ENCODE measurements at places on chromosomes 7 and 10.

DNA sequence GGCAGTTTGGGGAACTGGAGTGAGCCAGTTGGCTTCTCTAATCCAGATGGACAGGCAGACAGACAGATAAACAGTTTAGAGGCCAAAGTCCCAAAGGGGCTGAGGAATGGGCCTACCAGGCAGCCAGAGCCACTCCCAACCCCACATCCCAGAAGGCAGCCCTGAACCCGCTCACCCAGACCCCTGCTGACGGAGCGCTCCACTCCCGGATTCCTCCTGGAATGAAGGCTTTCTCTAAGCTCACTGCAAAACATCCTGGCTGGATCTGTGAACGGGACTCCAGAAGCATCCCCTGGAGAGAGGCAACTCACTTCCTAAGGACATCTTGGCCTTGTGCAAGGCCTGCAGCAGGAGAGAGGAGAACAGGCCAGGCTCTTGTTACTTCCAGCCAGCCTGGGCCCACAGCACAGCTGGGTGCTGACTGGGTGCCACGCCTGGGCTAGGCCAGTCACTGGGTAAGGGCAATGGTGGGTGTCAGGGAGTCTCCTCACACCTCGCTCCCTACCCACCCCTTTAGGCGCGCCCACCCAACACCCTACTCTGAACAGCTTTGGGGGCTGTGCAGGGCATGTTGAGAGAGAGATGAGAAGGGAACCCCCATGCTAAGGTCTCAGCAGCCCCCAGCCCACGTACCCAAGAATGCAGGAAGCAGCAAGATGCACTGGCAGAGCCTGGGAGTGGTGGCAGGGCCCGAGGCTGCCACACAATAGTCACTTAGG, 168.6 kb upstream of the ZMIZ1 start:
- no peak for DNase-seq

DNA sequence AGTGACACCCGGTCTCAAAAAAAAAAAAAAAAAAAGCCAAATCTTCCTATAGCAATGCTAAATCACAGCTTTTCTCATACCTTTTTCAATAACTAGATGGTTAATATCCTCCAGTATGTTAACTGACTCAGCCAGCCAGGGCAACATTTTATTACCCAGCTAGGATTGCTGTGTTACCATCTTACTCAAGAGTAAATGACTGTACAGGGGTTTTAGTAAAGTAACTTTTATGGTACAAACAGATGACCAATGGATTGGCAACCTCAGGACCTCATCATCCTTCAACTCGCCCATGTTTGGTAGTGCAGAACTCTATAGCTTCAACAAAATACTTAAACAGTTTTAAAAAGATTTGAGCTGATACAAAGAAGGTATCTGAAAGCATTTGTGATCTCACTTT, 59.5 kb downstream of the HBP1 start:
- no peak for DNase-seq

DNA sequence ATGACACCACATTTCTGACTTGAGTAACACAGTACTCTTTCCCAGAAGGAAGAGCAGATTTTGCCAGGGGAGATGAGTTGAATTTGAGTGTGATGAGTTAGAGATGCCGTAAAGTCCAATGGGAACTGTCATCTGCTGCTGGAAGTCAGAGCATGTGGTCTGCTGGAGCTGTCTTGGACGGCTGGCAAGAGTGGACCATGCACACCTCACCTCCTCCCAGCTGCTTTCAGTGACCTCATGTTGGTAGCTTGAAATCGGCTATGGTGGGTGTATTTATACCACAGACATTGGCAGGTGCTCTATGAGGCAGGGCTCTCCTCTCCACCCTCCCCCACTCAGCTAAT, 82.3 kb downstream of the COL13A1 start:
- DNase-seq, result no peak

- DNase-seq, result no peak
These were observed 8.5 kb upstream of the CDH23 start for GRCh38 chr10:71388171-71388570.

- DNase-seq, result no peak
These were observed 45.5 kb upstream of the HELLS start for GRCh38 chr10:94500063-94500462.

DNA sequence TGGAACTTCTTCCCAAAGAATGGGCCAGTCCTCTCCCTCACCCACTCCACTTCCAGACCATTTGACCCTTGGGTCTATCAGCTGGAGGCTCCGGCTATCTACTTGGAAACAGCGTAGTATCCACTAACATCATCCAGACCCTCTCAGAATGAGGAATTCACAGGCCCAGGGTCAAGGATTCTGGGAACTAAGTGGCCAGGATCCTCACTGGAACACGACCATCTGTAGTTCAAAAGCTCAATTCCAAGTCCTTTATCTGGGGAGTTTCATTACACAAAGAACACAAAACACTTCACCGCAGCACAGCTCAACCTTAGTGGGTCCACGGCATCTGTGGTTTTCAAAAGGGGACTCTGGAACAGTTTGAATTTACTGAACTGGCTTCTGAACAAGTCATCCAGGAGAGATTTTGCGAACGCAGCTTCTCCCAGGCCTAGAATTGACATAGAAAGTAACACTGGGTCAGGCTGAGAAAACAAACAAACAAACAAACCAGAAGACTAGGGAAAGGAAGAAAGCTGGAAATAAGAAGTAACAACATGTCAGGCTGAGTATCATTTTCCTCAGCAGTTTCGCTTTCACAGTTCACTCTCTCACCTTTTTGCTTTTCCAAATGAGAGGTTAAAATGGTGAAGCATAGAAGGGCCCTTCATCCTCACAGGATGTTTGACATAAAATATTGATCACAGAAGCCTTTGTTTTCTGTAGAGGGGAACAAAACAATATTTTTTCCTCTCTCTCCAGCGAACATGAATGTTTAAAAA, 57.6 kb upstream of the USP6NL start:
- no peak for DNase-seq

GRCh38 chr7:2357165-2357564, 2.5 kb downstream of the EIF3B start:
- DNase-seq, result no peak

GRCh38 chr10:86940677-86941076, 16.7 kb downstream of the MMRN2 start:
- DNase-seq, result no peak

DNA sequence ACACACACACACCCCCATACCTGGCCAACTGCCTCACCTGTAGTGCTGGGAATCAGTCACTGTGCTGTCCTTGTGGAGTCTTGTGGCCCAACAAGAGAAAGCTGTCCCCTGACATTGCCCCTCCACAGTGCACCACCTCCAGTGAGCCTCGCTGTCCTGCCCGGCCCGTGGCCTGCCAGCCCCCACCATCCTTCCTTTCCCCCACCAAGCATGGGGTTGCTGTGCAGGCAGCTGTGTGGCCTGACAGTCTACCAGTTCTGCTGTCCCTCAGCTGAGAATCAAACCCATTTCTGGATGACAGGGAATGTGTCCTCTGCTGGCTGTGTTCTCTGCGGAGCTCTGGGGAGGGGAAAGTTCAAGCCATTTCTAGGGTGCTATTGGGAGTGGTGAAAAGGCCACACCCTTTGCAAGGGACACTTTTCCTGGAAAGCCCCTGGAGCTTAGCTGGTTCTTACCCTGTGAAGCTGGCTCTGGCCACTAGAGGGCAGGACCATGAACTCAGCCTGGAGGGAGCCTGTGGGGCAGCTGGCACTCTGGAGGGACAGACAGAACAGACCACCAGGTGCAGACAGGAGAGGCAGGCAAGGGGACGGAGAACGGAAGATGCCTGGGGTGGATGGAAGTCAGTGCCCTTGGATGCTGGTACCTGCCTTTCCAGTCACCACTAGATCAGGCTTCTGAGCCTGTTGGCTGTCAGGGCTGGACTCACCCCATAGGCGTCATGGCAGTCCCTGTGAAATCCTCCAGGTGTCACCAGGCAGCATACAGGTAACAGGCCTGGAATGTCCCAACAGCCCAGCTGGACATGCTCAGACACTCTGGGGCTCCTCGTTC, 10.5 kb upstream of the MTPAP start:
- peak; percentile 72 for DNase-seq

- no peak for DNase-seq
These were observed 7.8 kb upstream of the BAMBI start for GRCh38 chr10:28669227-28670173.

DNA sequence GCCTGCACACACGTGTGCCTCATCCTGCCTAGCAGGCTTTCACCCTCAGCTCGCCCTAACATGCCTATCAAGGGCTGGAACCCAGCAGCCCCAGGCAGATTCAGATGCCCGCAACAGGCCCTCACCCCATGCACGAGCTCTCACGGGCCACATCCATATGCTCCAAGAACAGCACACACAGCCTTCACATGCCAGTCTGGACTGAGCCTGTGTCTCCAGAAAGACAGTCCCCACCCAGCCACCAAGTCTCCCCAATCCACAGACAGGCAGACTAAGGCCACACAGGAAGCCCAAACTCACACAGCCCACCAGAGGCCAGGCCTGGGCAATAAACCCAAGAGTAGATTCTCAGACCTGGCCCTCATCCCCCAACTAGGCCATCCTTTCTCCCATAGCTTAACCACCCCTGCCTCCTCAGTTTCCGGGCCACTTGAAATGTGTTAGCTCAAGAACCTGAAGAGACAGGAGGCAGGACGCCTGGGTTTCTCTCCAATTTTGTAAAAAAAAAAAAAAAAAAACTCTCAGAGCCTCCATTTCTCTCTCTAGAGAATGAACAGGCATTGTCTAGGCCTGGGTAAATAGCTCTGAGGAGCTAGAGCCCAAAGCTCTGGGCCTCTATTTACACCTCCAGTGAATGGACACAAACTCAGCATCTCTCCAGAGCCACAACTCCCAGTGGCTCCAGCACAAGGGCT, 6.8 kb downstream of the LDB1 start:
- no peak for DNase-seq

DNA sequence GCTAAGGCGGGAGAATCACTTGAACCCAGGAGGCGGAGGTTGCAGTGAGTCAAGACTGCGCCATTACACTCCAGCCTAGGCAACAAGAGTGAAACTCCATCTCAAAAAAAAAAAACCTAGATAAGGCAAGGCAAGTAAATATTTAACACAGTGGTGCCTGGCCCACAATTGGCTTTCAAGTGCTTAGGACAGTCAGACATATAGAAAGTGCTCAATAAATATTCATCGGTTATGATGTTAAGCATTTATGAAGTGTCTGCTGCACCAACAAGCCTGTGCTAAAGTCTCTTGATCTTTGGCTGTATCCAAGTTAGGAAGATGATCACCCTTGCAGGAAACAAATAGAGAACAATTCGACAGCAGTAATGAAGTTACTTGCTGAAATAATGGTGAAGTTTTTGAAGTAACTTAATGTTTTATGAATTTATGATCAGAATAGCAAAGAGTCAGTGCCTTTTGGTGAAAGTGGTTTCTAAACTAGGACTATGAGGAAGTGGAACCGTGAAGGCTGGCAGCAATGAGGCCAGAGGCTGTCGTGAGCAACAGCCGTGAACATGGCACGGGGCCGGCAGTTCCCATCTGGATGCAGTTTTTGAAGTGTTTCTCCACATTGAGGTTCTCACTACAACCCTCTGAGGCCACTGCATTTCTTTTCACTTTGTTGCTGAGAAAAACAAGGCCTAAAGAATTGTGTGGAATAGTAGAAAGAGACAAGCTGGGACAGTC, 48.1 kb upstream of the GATA3 start:
- DNase-seq, result no peak

DNA sequence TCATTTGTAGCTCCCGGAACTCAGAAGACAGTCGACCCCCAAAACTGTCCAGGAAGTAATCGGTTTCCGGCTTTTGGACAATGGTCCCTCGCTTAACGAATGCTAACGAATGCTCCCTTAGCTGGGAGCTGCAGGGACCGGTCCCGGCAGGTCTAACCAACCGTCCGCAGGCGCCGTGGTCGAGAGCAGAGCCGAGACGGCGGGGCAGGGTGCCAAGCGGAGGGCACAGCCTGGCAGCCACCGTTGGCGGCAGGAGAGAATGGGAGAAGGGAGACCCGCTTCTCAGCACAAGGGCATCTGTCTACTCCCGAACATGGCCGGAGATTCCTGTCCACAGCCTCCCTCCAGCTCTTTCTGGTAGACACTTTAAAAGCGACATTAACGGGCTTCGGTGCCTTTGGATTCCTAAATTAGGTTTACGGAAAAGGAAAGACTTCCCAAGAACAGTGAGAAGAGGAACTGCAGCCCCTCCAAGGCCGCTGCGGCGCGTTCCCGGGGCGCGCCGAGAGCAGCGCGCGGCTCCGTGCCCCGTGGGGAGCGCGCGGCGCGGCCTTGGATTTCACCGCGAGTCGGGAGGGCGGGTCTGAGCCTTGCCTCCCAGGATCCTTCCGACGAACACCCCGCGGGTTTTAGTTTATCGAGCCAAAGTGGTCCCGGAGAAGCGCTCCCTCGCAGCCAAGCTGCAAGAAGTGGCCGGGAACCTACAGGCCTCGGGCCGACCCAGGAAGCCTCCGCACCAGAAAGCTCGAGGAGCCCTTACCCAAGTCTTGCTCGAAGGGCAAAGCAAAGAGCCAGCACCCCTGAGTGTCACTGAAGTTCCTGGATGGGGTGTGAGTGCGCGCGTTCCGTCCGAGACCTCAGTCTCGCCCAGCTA, 3.6 kb upstream of the TBX20 start:
- DNase-seq, result no peak

DNA sequence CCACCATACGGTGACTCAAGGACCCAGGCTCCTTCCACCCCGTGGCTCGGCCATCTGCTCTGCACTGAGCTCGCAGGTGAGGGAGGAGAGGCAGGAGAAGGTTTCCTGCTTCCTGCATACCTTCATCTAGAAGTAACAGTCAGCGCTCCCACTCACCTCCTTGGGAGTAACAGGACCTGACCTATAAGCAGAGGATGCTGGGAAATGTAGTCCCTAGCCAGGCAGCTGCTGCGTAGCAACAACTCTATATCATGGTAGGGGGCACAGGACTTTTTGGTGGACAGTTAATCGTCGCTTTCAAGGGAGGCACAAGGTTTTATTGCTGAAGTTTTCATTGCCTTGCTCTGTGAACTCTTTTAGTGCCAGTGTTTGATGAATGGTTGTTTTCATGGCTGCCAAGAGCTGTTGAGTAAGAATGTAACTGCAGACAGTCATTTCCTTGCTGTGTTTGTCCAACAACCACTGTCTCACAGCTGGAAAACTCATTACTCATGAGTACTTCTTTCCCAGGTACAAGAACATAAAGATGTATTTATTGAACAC, 10.2 kb upstream of the ZFYVE27 start:
- no peak for DNase-seq

DNA sequence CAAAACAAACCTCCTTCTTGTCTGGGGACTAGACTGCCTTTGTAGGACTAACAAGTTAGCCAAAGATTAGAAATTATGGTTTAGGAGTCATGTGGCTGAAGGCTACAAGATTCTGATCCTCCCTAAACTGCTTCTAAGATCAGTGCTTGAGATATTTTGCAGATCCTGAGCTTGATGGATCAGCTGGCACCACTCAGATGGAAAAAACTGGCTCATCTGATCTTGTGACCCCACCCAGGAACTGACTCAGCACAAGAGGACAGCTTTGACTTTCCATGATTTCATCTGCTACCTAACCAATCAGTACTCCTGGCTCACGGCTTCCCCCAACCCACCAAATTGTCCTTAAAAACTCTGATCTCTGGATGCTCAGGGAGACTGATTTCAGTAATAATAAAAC, 271.5 kb upstream of the TAC1 start:
- DNase-seq, result no peak

- DNase-seq, result no peak
These were observed 11.4 kb downstream of the ZWINT start for GRCh38 chr10:56349611-56350010.

- no peak for DNase-seq
These were observed at the start of gene ZDHHC4 for GRCh38 chr7:6577369-6578113. Gene ZDHHC4, plus strand, starts transcription at chr7:6577454. Its CDS starts 3,108 bp downstream, at chr7:6580562.
